ENCODE measurements at places on chromosomes 4 and X. TPM values are rescaled to one million over a fixed set of nuclear protein-coding genes. Genes with fewer than 3 reads are reported as not detected.
A peak's percentile ranks its signal among the peaks of the same experiment; 100 is the strongest.

Gene CXorf66
- not detected for polyA plus RNA-seq

GRCh38 chr4:2367626-2368025 is 50.8 kb downstream of the ZFYVE28 start:
- DNase-seq: no peak

GRCh38 chr4:70772929-70773555 is 51.3 kb downstream of the RUFY3 start:
- DNase-seq: no peak

DNA sequence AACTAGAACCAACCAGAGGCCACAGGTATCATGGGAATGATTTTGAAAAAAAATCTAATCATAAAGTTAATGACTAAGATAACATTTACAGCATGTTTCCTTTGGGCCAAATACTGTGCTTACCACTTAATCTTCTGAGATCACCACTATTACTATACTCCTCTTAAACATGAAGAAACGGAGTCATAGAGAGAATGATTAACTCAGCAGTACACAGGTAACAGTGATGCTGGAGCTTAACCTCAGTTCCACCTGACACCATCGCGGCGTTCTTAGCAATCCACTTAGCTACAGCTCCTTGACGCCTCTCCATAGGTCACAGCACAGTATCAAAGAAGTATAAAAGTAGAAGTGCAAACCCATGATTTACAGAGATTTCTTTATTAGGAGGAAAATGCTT is 592.6 kb upstream of the SLIT2 start:
- no peak for DNase-seq

Gene S100G
- polyA plus RNA-seq: not detected

DNA sequence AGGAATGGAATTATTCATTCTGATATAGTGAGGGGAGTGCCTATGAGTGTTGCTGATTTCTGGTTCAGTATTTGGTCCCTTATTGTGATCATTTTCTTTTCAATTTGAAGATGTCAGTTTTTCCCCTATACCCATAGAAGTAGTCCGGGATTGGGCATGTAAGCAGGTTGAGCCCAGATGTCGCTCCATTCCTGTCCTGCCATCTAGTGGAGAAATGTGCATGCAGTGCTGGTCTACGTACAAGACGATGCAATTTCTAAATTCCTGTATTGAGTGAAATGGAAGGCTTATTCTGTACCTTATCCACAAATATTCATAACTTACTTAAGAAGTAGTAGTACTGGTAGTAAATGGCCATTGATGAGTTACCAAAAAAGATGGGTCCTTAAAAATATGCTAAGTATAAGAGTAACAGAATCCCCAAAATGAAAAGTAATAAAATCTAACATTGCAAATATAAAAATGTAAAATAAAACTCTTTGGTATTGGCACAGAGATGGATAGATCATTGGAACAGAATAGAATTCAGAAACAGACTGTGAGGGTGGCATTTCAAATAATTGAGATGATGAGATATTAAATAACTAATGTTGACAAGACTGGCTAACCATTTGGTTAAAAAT is 60.9 kb downstream of the UGT8 start:
- DNase-seq: peak; percentile 24

GRCh38 chr4:175773566-175773965 is 38.5 kb downstream of the GPM6A start:
- no peak for DNase-seq

DNA sequence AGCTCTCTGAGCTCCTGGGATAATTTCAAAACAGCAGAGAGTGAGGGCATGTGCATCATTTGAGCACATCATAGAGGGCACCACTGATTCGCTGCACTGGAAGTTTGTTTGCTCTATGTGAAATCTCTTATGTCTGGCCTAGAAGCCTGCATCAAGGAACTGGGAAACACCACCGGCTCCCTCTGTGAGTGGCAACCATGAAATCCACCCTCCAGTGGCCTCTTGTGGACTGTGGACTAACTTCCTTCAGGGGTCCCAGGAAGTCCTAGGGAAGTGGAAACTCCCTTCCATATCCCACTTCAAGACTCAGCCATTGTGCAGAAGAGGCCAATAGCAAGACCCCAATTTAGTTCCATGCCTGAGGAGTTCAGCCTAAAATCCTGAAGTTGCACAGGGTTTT is 48.0 kb upstream of the IGFBP7 start:
- no peak for DNase-seq

DNA sequence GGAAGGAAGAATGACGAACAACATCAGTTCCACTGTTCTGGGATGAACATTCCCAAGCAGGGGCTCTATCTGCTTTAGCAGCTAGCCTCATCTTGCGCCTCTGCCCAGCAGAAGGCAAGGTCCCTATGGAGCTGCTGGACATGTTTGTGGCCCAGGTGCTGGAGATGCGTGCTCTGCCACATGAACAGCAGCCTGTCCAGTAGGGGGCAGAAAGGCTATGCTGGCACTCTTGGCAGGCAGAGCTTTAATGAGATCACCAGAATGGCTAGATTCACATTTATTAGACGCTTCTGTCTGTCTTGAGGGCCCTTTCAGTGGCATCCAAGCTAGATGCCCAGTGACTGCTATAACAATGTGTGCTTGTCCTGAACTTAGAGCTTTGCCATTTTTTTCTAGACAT is 1826.0 kb downstream of the STIM2 start:
- no peak for DNase-seq

DNA sequence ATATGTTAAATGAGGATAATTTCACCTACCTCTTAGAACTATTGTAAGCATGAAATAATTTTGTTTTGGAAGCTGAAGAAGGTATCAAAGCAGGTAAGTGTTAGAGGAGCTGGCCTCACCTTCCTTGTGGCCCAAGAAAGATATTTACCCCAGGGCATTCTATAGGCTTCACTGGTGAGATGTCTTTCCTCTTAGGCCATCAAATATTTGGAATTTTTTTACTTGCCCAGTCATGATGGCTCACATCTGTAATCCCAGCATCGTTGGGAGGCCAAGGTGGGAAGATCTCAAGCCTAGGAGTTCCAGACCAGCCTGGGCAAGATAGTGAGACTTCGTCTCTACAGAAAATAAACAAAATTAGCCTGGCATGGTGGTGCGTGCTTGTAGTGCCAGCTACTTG is 6.1 kb upstream of the SMS start:
- no peak for DNase-seq

- peak; percentile 67 for DNase-seq
Measured at GRCh38 chr4:165493359-165493758, 114.6 kb downstream of the CPE start.

DNA sequence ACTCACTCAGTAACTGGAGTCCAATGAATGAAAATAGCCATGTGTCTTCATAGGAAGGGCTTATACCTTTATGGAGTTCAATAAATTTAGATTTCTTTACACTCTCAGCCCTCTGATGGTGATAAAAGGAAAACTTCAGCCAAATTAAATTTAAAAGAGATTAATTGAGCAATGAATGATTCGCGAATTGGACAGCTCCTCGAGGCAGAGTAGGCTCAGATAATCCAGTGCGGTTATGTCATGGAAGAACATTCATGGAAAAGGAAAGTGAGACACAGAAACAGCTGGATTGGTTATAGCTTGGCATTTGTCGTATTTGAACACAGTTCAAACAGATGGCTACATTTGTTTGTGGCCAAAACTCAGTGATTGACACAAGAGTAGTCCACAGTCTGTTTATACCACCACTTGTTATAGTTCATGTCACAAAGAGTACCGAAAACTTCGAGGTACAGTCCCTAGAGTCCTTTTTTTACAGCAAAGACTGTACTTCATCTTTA is 54.6 kb upstream of the TACR3 start:
- no peak for DNase-seq

Gene KDR
- 97.8 TPM for polyA plus RNA-seq

Gene LDB2
- polyA plus RNA-seq: 80.6 TPM

DNA sequence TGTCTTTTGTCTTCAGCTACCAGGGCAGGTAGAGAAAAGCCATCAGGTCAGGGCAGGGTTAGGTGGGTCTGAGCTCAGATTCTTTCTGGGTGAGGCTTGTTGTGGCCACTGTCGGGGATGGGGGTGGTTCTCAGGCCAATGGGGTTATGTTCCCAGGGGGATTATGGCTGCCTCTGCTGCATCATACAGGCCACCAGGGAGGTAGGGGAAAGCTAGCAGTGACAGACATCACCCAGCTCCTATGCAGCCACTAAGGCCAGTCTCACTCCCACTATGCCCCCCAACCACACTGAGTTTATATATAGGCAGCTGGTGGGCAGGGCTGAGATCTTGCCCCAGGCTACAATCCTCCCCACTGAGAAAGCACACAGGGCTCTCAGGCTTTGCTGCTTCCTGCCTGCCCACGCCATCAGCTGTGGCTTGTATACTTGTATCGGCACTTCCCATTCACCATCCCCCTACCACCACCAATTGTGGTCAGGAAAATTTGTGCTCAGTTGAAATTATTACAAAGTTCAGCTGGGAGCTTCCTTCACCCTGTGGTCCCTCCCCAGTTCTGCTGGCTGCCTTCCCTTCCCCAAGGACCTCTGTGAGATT is 72.6 kb upstream of the PTPN13 start:
- DNase-seq: no peak

Gene PF4V1
- 2.3 TPM for polyA plus RNA-seq

- DNase-seq: no peak
Measured at GRCh38 chr4:13982010-13982409, 354.5 kb upstream of the BOD1L1 start.

Gene NUDT9
- polyA plus RNA-seq: 45.1 TPM

GRCh38 chrX:24253469-24253868 is 60.4 kb downstream of the SUPT20HL2 start:
- DNase-seq: no peak

GRCh38 chr4:25425361-25425760 is 48.3 kb downstream of the ANAPC4 start:
- no peak for DNase-seq

- DNase-seq: no peak
Measured at GRCh38 chr4:80726471-80726870, 304.0 kb upstream of the BMP3 start.

Gene PDGFRA
- polyA plus RNA-seq: 119 TPM

Gene HDX
- polyA plus RNA-seq: 6.7 TPM

- no peak for DNase-seq
Measured at GRCh38 chr4:94588896-94589693, 137.4 kb downstream of the PDLIM5 start.

GRCh38 chr4:146132445-146132844 is 43.1 kb upstream of the LSM6 start:
- DNase-seq: no peak

- DNase-seq: no peak
Measured at GRCh38 chr4:25101836-25102235, 58.4 kb downstream of the SEPSECS start.

DNA sequence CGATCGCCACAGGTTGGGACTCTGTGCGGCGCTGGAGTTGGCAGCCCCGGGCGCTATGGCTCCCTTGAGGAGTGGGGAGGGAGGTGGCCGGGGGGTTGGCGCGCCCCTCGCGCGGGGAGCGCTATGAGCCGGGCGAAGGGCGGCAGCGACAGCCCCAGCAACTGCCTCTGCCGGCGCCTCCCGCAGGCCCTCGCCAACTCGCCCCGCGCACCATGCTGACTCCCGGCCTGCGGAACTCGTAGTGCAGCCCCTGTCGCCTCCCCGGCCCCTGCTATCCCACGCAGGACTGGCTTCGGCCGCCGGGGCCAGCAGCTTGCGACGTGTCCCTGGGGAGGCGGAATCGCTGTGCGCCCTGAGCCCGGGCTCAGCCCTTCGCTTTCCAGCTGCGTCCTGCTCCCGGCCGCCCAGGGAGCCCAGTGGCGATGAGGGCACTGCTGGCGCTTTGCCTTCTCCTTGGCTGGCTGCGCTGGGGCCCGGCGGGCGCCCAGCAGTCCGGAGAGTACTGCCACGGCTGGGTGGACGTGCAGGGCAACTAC is 415 bp downstream of the SHISA3 start:
- no peak for DNase-seq

DNA sequence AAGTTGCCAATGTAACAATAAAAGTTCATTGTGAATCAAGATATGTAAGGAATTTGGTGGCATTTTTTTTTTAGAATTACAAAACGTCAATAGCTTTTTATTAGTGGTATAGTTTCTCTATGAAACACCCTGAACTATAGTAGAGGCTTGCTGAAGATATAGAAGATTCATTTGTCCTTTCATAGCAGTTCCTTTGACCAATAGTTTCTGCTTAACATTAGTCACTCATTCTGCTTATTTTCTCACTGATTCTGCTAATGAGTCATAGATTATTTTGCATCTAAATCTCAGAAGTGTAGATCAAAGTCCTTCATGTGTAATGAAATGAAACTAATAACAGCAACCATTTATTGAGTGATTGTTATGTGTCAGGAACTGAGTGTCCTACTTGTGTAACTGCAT is 205.0 kb upstream of the TET2 start:
- DNase-seq: no peak

Gene SMARCA1
- 143 TPM for polyA plus RNA-seq

Gene OCIAD2
- polyA plus RNA-seq: 90.8 TPM

Gene RASL11B
- 23.0 TPM for polyA plus RNA-seq

GRCh38 chr4:75629239-75629638 is 1.1 kb downstream of the CDKL2 start:
- DNase-seq: no peak

DNA sequence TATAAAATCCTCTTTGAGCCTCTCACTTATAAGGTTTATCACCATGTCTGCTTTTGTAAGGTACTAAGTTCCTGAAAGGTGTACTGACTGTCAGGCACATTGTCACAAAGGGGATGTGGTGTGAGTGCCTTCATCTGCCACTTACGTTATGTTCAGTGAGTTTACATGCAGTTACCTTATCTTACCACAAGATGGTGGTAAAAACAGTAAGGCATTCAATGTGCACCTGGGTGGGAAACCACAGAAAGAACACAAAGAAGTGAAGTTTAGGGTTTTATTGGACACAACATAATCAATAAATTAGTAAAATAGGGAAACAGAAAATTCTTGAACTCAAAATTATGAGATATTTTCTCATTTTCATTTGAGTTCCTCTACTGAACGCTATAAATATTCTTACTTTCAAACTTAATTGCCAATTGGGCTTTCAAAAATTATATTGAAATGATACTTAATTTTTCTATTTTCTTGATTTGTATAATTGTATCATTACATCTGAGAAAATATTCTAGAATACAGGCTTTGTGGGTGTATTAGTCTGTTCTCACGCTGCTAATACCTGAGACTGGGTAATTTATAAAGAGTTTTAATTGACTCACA is 650.8 kb downstream of the PCDH7 start:
- DNase-seq: no peak

DNA sequence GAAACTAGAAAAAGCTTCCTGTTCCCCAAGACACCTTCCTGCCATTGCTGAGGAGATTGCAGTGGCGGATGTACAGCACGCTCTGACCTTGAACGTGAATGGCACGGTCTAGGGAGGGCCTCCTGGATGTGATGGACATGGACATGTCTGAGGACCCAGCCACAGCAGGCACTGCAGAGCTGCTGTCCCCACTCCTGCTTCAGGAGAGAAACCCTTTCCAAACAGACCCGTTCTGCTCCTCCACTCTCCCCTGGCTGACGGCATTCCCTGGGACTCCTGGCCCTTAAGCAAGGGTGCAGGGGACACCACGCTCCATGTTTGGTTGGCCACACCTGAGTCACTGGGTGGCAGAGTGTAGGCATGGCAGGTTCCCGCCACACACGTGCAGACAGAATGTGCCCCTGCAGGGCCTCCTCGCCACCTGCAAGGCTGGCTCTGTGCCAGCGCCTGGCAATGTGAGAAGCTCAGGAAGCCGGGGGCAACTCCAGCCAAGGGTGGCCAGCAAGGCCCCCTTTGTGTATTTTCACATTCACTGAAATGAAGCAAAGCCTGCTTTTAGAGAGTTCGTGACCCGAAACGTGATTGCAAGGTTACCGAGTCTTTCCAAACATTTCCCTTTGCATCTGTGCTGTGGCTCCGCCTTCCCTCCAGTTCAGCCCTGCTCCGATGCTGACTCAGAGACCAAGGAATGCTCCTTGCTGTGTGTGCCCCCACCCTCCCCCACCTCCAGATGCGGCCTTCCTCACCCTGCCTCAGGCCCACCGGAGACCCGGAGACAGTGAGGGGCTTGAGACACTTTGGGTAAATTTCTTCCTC is 46.1 kb downstream of the HTRA3 start:
- peak; percentile 45 for DNase-seq

Data from right lung (tissue), 10 donors.